ENCODE measurements at places on chromosomes 6 and 20.

GRCh38 chr20:11182720-11183119, 508.9 kb upstream of the JAG1 start:
- DNase-seq, result no peak

DNA sequence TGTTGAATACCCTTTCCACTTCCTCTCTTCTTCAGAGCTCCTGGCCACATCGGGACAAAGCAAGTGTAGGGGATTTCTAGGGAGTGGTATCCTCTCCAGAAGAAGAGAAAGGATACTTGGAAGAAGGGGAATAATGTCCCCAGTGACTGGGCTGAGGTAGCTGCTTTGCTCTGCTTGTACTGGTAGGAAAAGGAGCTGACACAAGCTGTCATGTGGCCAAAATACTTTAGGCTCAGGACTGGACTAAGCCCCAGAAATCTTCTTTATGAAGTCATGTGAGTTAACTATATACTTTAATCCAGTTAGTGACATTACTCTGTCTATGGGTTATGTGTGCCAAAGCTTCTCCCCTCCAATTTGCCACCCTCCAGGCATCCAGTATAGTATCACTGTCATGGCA, 40.5 kb downstream of the AKIRIN2 start:
- DNase-seq, result no peak

GRCh38 chr20:33791959-33792597, 19.1 kb upstream of the CHMP4B start:
- no peak for DNase-seq

DNA sequence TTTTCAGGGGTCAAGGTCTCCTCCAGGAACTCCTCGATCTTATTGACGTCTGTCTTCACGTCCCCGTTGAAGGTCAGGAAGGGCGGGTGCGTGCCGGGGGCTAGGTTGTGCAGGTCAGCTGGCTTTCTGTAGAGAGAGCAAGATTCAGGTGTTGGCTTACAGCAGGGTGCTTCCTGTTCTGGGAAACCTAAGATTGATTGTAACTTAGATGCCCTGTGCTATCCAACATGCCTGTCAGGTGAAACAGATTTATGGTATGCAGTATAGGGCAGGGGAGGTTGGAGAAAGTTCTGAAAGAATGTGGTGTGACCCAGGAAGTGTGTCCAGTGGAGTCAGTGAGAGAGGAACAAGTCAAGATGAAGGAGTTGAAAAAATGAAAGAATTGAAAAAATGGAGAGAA, 66.4 kb downstream of the CLIC5 start:
- DNase-seq, result no peak

DNA sequence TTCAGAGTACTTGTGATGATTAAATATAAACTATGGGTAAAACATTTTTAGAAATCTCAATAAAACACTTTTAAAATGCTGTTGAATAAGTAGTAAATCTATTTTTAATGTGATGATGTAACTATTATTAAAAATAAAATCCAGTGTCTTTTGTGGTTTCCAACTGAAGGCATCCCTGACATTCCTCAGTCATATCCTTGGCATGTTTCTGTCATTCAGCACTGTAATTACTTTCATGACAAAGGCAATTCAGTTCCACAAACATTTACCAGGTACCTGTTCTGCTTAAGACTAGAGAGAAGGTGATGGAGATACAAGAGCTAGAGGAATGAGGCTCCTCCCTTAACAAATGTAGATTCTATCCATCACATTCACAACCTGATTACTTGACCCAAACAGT, 518.7 kb upstream of the MAP3K7 start:
- no peak for DNase-seq

- DNase-seq, result no peak
Measured at GRCh38 chr6:135624402-135625295, 127.1 kb upstream of the AHI1 start.

GRCh38 chr6:41214559-41215238, 13.4 kb upstream of the TREML4 start:
- no peak for DNase-seq

- DNase-seq, result no peak
Measured at GRCh38 chr20:51733070-51733469, 35.1 kb downstream of the ATP9A start.

DNA sequence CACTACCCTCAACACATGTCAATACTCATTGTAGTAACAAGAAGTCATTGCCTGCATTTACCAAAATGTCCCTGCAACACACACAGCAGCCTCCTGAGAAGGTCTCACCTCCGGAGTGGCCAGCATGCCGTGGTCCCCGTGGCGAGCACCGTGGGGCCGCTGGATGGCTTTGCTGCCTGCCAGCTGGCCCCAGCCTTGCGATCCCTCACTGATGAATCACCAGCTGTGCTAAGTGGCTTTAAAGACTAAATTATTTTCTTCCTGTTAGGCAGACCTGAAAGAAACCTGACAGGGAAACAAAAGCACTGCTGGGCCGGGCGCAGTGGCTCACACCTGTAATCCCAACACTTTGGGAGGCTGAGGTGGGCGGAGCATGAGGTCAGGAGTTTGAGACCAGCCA, 306.7 kb downstream of the CDH4 start:
- no peak for DNase-seq

DNA sequence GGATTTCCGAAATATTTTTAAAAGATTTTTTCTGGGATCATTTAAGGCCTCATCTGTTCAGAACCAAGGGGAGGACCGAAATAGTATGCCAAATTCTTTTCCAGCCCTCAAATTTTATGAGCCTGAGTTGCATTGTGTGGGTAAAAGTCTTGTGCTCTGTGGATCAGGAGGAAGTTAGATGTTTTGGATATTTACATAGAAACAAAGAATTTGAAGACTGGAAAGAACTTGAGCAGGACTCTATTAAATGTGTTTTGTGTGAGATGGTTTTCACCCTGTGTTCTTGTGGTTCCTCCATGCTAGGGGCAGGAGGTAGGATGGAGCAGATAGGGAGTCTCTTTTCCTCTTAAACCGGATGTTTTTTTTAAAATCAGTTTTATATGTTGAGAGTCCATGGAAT, 329.1 kb downstream of the LAMA2 start:
- no peak for DNase-seq

GRCh38 chr20:17662333-17663039, 19.6 kb downstream of the RRBP1 start:
- DNase-seq, result no peak

GRCh38 chr6:11211254-11211653, 21.2 kb downstream of the NEDD9 start:
- DNase-seq, result no peak

DNA sequence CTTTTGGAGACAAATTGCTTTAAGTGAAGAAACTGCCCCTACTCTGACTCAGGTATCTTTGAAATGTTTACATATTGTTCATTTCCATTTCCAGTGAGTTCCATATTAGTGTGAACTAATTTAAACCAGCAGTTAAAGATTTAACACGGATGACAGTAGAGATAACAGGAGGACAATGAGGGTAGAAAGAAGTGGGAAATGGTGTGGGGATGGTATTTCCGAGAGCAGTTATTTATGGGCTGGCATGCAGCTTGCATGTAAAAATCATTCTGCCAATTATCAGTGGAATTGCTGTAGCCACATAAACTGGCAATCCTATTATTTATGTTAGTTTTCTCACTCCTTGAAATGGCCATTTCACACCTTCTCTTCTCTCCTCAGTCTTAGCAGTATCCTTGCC, 8.6 kb upstream of the ADGRF5 start:
- no peak for DNase-seq

- DNase-seq, result no peak
Measured at GRCh38 chr6:150651808-150652470, 52.3 kb downstream of the PLEKHG1 start.

- DNase-seq, result no peak
Measured at GRCh38 chr6:165906-166305, 126.4 kb upstream of the DUSP22 start.

DNA sequence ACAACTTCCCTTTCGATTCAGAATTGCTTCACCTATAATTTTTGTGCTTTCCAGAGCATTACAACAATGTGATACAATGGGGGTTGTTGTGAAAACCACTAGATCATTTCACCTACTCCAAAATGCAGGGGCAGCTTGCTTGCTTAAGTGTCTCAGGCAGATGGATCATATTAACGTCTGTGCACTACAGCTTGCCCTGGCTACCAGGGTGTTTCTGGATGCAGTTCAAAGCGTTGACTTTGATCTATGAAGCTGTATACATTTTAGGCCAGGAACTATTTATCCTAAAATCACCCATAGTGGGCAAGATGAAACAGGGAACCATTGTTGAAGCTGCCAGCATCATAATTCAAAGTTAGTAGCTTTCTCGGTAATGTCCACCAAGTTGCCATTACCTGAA, 339.5 kb upstream of the HSF2 start:
- DNase-seq, result no peak

DNA sequence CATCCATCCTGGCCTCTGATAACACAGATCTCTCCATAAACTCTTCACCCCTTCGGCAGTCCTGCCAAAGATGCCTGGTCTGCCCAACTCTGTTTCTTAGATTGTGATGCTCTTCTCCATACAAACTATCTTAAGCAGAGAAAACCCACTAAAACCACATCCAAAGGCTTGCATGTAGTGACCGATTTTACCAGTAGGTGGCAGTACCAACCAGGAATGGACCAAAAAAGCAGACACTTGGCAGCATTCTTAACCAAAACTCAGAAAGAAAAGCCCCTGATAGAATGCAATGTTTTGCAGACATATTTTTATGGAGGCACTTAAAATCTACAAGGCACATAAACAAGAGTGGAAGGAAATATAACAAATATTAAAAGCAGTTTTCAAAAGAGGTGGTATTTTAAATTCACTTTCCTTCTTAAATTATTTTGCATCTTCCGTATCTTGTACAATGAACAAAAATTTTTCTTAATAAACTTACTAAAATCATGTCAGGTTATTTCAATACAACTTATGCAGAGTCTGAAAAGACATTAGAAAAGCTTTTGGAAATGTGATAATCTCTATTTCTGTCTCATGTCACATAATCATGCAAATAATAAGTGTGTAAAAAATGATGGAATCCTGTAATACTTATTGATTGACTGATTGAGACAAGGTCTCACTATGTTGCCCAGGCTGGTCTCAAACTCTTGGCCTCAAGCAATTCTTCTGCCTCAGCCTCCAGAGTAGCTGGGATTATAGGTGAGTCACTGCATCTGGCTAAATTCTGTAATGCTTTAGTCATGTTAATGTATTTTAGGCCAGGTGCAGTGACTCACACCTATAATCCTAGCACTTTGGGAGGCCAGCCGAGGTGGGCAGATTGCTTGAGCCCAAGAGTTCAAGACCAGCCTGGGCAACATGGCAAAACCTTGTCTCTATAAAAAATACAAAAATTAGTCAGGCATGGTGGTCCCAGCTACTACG, 29.4 kb downstream of the LRP11 start:
- peak; percentile 32 for DNase-seq

- no peak for DNase-seq
Measured at GRCh38 chr20:41009946-41010345, 18.7 kb upstream of the TOP1 start.

DNA sequence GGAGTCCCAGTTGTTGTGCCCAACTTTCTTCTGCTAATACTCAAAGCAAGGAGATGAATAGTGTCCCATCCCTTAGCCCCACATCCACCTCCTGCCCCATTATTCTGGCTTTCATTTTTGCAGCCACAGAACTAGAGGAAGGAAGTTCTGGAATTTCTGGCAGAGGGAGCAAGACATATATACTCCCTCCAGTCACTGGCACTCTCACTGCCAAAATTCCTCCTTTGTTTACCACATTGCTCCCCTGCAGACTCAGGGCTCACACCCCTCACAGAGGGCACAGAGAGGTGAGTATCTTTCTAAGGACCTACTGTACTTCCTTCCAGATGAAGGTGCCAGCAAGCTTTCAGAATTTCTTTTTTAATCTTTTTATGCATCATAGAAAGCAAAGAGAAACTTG, 168.0 kb upstream of the ID4 start:
- DNase-seq, result no peak

GRCh38 chr6:135904666-135905065, 53.2 kb downstream of the PDE7B start:
- DNase-seq, result no peak

DNA sequence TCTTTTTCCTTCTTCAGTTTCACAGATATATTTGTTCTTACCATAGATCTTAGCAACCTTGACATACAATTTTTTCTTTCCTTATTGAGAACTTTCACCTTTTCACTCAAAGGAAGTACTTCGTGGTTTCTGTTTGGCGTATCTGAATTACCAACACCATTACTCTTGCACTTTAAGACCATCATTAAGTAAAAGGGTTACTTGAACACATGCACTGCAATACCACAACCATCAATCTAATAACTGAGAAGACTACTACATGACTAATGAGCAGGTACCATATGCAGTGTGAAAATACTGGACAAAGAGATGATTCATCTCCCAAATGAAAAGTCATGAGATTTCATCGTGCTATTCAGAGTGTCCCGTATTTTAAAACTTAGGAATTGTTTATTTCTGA, 21.7 kb upstream of the SENP6 start:
- DNase-seq, result no peak

GRCh38 chr6:41921712-41921998, 356 bp downstream of the BYSL start:
- no peak for DNase-seq

GRCh38 chr6:150910561-150910960, 45.1 kb downstream of the MTHFD1L start:
- DNase-seq, result no peak

GRCh38 chr20:15547119-15547518, 1026.1 kb downstream of the KIF16B start:
- DNase-seq, result no peak

GRCh38 chr20:8667306-8667705, 401.6 kb upstream of the PLCB4 start:
- DNase-seq, result no peak

GRCh38 chr20:18683839-18684238, 96.0 kb downstream of the DTD1 start:
- DNase-seq, result peak; percentile 71

- DNase-seq, result no peak
Measured at GRCh38 chr20:32819992-32820697, 391 bp downstream of the MAPRE1 start.

DNA sequence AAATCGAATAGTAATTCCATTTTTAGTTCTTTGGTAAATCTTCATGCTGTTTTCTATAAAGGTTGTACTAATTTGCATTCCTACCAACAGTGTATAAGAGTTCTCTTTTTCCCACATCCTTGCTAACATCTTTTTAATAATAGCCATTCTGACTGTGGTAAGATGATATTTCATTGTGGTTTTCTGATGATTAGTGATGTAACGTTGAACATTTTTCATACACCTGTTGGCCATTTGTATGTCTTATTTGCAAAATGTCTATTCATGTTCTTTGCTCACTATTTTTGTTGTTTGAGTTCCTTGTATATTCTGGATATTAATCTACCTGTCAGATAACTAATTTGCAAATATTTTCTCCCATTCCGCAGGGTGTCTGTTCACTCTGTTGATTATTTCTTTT, 64.5 kb downstream of the LIN28B start:
- no peak for DNase-seq

GRCh38 chr6:3403238-3404173, 53.3 kb downstream of the SLC22A23 start:
- no peak for DNase-seq

Data from NT2/D1 (cell line).